ENCODE measurements at places on chromosomes 6 and 20. TPM values are rescaled to one million over a fixed set of nuclear protein-coding genes. Genes with fewer than 3 reads are reported as not detected.

EIF6 gene
- total RNA-seq, result 43.5 TPM

PXMP4 gene
- 11.9 TPM for total RNA-seq

DNA sequence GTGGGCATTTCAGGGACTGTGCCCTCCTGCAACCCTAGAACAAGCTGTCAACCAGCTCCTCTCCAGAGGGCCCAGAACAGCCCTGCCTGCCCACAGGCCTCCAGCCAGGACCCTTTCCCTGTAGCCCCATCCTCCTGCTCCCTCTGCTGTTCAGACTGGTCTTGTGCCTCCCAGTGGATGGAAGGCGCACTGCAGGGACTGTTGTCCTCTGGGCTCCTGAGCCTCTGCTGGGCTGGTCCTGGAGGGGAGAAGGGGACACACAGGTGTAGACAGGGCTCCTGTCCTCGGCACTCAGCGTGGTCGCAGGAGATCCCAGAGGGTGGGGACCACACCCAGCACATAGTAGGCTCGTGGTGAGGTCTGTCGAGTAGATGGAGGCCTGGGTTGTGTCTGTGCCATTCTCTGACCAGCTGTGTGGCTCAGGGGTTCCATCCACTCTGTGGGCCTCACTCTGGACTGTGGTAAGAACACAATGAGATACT, 11.5 kb downstream of the ITPR3 start:
- no peak overlapping the region for H3K27ac ChIP-seq
- no peaks in the 10 kb centered on the region for H3K27me3 ChIP-seq
- DNase-seq, result no peak
- H3K4me1 ChIP-seq, result peaks cover 26% of the 10 kb centered on the region
- no peaks in the 10 kb centered on the region for H3K36me3 ChIP-seq
- no peak overlapping the region for H3K4me3 ChIP-seq

DNA sequence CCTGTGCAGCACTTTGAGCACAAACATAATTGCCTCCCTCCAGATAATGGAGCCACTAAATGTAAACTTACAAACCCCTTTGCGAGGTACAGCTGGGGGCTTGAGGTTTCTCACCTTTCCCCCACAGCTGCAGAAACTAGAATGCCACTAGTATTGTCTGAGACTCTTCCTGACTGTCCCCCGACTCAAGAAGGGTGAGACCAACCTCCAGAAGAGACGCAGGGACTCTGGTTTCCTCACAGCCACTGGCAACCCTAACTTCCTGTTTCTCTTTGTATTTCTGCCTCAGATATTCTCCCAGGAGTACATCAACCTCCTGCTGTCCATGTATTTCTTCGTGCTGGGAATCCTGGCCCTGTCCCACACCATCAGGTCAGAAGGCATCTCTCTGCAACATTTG, 23.6 kb downstream of the HM13 start:
- H3K27ac ChIP-seq, result no peak overlapping the region
- no peak overlapping the region for H3K4me3 ChIP-seq
- no peak for DNase-seq
- H3K27me3 ChIP-seq, result no peaks in the 10 kb centered on the region
- H3K4me1 ChIP-seq, result peaks cover 28% of the 10 kb centered on the region

- H3K27me3 ChIP-seq, result no peaks in the 10 kb centered on the region
- no peak overlapping the region for H3K4me3 ChIP-seq
- no peaks in the 10 kb centered on the region for H3K36me3 ChIP-seq
- H3K4me1 ChIP-seq, result peaks cover 27% of the 10 kb centered on the region
- peak; percentile 57 for DNase-seq
- H3K27ac ChIP-seq, result peak overlapping the region; percentile 83
Observed at GRCh38 chr20:53917145-53918019, 153.0 kb downstream of the BCAS1 start.

DNA sequence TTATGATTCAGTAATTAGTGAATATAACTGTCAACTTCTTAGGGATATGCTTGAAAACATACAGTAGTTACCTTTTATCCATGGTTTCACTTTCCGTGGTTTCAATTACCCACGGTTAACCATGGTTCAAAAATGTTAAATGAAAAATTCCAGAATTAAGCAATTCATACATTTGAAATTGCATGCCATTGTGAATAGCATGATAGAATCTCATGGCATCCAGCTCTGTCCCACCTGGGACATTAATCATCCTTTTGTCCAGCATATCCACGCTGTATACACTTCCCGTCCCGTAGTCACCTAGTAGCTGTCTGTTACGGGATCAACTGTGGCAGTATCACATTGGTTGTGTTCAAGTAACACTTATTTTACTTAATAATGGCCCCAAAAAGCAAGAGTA, 781.7 kb upstream of the CITED2 start:
- no peak for DNase-seq
- no peak overlapping the region for H3K27ac ChIP-seq
- no peak overlapping the region for H3K4me3 ChIP-seq
- H3K27me3 ChIP-seq, result no peaks in the 10 kb centered on the region
- no peaks in the 10 kb centered on the region for H3K4me1 ChIP-seq

GRCh38 chr6:136546331-136546730, 3.9 kb downstream of the MAP7 start:
- H3K27ac ChIP-seq, result no peak overlapping the region
- H3K36me3 ChIP-seq, result no peaks in the 10 kb centered on the region

DNA sequence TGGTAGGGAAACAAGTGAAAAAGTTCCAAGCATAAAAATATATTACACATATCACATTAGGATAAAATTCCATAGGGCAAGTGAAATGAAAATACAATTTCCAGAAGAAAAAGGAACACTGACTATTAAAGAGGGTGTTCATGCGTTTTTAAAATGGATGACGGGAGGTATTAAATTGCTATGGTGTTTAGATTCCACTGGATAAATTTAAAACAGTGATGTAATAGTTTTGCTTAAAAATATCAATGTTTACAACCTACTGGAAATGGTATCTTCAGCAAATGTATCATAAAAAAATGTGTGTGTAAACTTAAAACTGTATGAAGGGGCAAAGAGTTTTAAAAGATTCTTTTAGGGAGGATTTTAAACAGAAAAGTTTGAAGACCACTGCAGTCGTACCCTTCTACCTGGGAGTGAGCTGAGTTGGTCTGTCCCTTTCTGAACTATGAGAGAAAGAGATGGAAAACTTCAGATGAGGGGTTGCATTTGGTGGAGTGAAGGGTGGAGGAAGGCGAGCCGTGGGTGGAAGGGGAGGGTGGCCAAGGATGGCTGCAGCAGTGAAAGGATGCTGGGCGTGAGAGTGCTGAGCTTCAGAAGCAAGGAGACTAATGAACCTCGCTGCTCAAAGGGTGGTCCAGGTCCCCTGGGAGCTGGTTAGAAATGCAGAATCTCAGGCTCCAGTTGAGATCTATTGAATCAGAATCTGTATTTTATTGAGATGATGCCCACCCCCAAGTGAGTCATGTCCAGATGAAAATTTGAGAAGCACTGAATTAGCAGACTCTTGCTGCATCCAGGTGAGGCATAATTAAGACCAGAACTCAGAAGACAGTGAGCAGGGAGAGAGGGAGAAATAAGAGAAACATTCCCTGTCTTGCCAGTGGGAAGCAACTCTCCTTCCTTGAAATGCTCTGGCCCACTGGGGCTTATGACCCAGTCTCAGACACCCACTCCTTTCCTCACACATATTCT, 54.5 kb upstream of the MRPS10 start:
- H3K27ac ChIP-seq, result no peak overlapping the region
- no peak for DNase-seq
- H3K36me3 ChIP-seq, result peaks cover 20% of the 10 kb centered on the region
- no peaks in the 10 kb centered on the region for H3K27me3 ChIP-seq

DNA sequence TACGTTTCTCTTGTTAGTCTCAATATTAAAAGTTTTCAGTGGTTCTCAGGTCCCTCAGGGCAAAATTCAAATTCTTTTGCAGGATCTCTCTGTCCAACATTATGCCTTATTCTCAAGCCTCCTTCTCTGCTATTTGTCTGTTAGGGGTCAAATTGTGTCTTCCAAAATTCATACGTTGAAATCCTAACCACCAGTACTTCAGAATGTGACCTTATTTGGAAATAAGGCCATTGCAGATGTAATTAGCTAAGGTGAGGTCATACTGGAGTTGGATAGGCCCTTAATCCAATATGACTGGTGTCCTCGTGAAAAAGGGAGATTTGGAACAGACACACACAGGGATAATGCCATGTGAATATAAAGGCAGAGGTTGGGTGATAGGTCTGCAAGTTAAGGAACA, 64.1 kb upstream of the ADGRF1 start:
- no peaks in the 10 kb centered on the region for H3K4me1 ChIP-seq
- no peak overlapping the region for H3K27ac ChIP-seq
- no peak overlapping the region for H3K4me3 ChIP-seq
- no peaks in the 10 kb centered on the region for H3K36me3 ChIP-seq
- no peak for DNase-seq
- no peaks in the 10 kb centered on the region for H3K27me3 ChIP-seq

DNA sequence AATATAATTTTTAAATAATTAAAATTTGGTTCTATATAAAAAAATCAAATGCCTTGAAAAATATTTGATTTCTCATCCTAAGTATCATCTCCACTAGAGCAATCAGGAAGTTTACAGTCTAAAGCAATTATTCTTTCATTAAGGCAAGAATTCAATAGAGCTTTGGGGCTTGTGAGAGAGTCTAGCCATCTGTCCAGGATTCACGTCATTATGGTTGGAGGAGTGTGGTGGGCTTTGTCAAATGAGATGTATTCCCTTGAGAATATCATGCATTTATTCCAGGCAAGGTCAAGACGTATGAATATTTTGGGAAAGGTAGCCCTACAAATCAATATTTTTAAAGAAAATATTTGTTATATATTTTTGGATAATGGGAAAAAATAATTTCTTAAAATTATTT, 132.4 kb downstream of the ELOVL4 start:
- H3K27me3 ChIP-seq, result no peaks in the 10 kb centered on the region
- no peaks in the 10 kb centered on the region for H3K36me3 ChIP-seq
- H3K4me3 ChIP-seq, result no peak overlapping the region
- H3K4me1 ChIP-seq, result no peaks in the 10 kb centered on the region

GRCh38 chr6:25560865-25561264, 91.2 kb upstream of the SCGN start:
- no peak overlapping the region for H3K4me3 ChIP-seq
- H3K27me3 ChIP-seq, result no peaks in the 10 kb centered on the region
- no peak for DNase-seq
- H3K4me1 ChIP-seq, result no peaks in the 10 kb centered on the region
- H3K27ac ChIP-seq, result no peak overlapping the region

- DNase-seq, result no peak
- peaks cover 37% of the 10 kb centered on the region for H3K36me3 ChIP-seq
- no peak overlapping the region for H3K27ac ChIP-seq
- H3K27me3 ChIP-seq, result no peaks in the 10 kb centered on the region
- peaks cover 5% of the 10 kb centered on the region for H3K4me1 ChIP-seq
Observed at GRCh38 chr6:149384464-149384863, 15.6 kb upstream of the SUMO4 start.

DNA sequence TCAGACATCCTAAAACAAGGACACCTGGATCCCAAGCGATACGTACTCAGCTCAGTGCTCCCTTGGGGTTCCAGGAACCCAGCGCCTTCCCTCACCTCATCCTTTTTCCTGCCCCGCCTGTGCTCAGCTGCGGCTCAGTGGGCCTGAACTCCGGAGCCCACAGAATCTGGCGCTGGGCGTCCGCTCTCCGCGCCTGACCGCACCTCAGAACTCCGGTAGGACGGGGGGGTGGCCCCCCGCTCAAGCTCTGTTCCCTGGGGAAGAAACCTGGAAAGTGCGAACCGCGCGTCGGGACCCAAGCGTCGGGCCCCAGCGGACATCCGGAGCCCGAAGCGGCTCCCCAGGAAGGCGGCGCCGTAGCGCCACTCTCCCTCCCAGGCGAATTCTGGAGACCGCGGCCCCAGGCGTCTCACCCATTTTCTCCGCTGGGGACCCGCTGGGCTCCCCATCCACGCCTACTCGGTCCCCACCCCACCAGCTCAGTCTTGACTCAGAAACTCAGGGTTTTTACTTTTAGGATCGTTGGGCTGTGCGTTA, 336 bp upstream of the LY6G5C start:
- no peaks in the 10 kb centered on the region for H3K27me3 ChIP-seq
- H3K36me3 ChIP-seq, result no peaks in the 10 kb centered on the region
- H3K27ac ChIP-seq, result peak overlapping the region; percentile 83
- H3K4me3 ChIP-seq, result peak overlapping the region; percentile 49
- no peaks in the 10 kb centered on the region for H3K4me1 ChIP-seq

DNA sequence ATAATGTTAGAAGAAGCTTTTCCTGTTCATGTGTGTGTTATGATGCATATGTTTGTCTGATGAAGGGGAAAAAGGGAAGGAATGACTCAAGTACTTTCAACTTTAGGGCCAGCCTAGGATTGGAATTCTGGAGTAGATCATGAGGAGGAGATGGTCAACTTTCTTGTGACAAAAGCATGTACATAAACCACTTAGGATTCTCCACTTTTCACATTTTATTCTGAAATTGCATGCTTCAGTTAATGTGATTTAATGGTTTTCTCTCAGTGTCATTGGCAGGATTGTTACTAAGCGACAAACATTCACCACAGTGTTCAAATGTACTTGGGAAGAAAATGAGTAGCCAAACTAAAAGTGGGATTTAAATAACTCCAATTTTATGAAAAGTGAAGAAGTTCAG, 80.1 kb downstream of the UTRN start:
- no peaks in the 10 kb centered on the region for H3K36me3 ChIP-seq
- no peaks in the 10 kb centered on the region for H3K27me3 ChIP-seq
- H3K27ac ChIP-seq, result peak overlapping the region; percentile 87
- no peak for DNase-seq
- no peak overlapping the region for H3K4me3 ChIP-seq

- no peaks in the 10 kb centered on the region for H3K4me1 ChIP-seq
- H3K27ac ChIP-seq, result no peak overlapping the region
- H3K4me3 ChIP-seq, result no peak overlapping the region
- DNase-seq, result no peak
- no peaks in the 10 kb centered on the region for H3K27me3 ChIP-seq
Observed at GRCh38 chr20:12358006-12358654, 440.4 kb downstream of the BTBD3 start.

GRCh38 chr20:35088231-35089145, 4.1 kb downstream of the TRPC4AP start:
- no peak overlapping the region for H3K4me3 ChIP-seq
- no peak overlapping the region for H3K27ac ChIP-seq
- H3K27me3 ChIP-seq, result no peaks in the 10 kb centered on the region

All from heart left ventricle (tissue), 16 donors.